ENCODE measurements at places on chromosomes 11 and 22. TPM values are rescaled to one million over a fixed set of nuclear protein-coding genes. Genes with fewer than 3 reads are reported as not detected.

- peaks cover 15% of the 10 kb centered on the region for H3K27me3 ChIP-seq
- peaks cover 2% of the 10 kb centered on the region for H3K36me3 ChIP-seq
- no peak for DNase-seq
- H3K4me1 ChIP-seq: peaks cover 37% of the 10 kb centered on the region
- H3K27ac ChIP-seq: peak overlapping the region; percentile 65
Measured at GRCh38 chr11:67355794-67356386, 2.5 kb upstream of the POLD4 start.

DNA sequence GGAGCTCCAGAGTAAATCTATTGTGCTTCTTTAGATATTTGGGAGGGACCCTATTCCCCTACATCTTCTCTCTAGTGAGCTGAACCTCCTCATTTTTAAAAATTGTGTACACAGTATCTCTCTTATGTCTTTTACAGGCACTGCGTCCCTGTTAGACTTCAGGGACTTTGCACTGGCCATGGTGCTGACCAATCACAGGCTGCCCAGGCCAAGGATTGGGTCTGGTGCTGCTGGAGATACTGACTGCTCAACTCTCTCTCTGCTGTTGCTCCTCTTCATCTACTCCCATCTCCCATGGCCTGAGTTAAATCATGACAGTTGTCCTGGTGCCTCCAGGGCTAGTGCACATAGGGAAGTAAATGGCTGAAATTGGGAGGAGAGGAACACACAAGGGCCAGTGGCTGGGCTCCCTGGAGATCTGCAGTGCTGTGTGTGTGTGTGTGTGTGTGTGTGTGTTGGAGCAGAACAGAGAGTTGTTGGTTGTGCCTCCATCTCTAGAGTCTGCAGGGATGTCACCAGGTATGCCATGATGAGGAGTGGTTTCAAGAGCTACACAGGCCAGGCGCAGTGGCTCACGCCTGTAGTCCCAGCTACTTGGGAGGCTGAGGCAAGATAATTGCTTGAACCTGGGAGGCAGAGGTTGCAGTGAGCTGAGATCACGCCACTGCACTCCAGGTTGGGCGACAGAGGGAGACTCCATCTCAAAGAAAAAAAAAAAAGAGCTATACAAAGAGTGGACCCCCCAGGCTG is 155.3 kb downstream of the ST3GAL4 start:
- H3K27me3 ChIP-seq: peaks cover 2% of the 10 kb centered on the region
- no peaks in the 10 kb centered on the region for H3K4me1 ChIP-seq
- H3K36me3 ChIP-seq: no peaks in the 10 kb centered on the region
- DNase-seq: no peak
- no peak overlapping the region for H3K4me3 ChIP-seq
- no peak overlapping the region for H3K27ac ChIP-seq

GRCh38 chr11:71420455-71421241 is 27.5 kb downstream of the DHCR7 start:
- peak; percentile 70 for DNase-seq
- H3K4me3 ChIP-seq: no peak overlapping the region

GRCh38 chr11:57647960-57648800 is 1.5 kb downstream of the YPEL4 start:
- no peaks in the 10 kb centered on the region for H3K36me3 ChIP-seq
- DNase-seq: peak; percentile 61
- peak overlapping the region; percentile 86 for H3K4me3 ChIP-seq
- peaks cover 39% of the 10 kb centered on the region for H3K27me3 ChIP-seq
- H3K27ac ChIP-seq: peak overlapping the region; percentile 70

GRCh38 chr22:24141586-24141985 is 39.7 kb upstream of the SUSD2 start:
- H3K4me3 ChIP-seq: peak overlapping the region; percentile 44
- H3K4me1 ChIP-seq: peaks cover 39% of the 10 kb centered on the region
- no peaks in the 10 kb centered on the region for H3K27me3 ChIP-seq
- peaks cover 29% of the 10 kb centered on the region for H3K36me3 ChIP-seq
- peak; percentile 73 for DNase-seq

GRCh38 chr11:70796648-70797227 is 398.4 kb downstream of the CTTN start:
- H3K27me3 ChIP-seq: no peaks in the 10 kb centered on the region
- no peak for DNase-seq
- H3K4me3 ChIP-seq: no peak overlapping the region
- H3K27ac ChIP-seq: no peak overlapping the region

DNA sequence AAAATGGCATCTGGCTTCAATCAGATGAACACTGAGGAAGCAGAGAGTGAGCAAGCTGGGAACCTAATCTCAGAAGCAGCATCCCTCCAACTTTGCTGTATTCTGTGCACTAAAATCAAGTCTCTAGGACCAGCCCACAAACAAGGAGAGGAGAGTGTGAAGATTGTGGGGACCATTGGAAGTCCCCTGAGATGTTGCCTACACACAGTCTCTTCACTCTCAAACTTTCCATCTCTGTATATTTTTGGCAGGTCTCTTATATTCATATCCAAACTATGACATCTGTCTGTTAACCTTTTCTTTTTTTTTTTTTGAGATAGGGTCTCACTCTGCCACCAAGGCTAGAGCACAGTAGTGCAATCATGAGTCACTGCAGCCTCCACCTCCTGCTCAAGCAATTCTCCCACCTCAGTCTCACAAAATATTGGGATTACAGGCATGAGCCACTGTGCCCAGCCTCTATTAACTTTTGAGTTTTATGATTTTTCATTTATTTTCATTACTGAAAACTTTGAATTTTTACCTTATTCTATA is 1096.4 kb downstream of the TBC1D22A start:
- no peaks in the 10 kb centered on the region for H3K4me1 ChIP-seq
- no peaks in the 10 kb centered on the region for H3K36me3 ChIP-seq
- no peaks in the 10 kb centered on the region for H3K27me3 ChIP-seq
- no peak overlapping the region for H3K4me3 ChIP-seq
- no peak for DNase-seq
- H3K27ac ChIP-seq: no peak overlapping the region

- peak overlapping the region; percentile 57 for H3K27ac ChIP-seq
- H3K4me3 ChIP-seq: peak overlapping the region; percentile 8
- H3K4me1 ChIP-seq: peaks cover 83% of the 10 kb centered on the region
- no peak for DNase-seq
- no peaks in the 10 kb centered on the region for H3K27me3 ChIP-seq
Measured at GRCh38 chr11:93526641-93527583, 16.3 kb downstream of the SMCO4 start.

DNA sequence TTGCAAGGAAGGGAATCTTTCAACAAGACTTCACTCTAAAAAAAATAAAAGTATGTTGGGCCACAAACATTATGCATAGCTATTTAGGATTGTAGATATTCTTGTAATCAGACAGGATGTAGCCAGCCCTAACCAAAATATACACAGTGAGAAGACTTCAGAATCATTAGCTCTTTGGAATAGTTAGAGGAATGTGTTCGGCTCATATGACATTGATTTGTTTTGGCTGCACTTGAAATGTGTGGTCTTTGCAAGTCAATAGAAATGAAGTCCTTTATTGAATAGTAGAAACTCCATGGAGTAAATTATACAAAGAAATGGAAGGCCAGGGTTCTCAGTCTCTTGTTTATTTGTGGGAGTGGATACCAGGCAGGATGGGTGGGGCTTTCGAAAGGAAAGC is 692.1 kb downstream of the NTM start:
- no peak overlapping the region for H3K27ac ChIP-seq
- DNase-seq: no peak
- H3K27me3 ChIP-seq: no peaks in the 10 kb centered on the region
- no peak overlapping the region for H3K4me3 ChIP-seq
- H3K4me1 ChIP-seq: no peaks in the 10 kb centered on the region
- no peaks in the 10 kb centered on the region for H3K36me3 ChIP-seq

DNA sequence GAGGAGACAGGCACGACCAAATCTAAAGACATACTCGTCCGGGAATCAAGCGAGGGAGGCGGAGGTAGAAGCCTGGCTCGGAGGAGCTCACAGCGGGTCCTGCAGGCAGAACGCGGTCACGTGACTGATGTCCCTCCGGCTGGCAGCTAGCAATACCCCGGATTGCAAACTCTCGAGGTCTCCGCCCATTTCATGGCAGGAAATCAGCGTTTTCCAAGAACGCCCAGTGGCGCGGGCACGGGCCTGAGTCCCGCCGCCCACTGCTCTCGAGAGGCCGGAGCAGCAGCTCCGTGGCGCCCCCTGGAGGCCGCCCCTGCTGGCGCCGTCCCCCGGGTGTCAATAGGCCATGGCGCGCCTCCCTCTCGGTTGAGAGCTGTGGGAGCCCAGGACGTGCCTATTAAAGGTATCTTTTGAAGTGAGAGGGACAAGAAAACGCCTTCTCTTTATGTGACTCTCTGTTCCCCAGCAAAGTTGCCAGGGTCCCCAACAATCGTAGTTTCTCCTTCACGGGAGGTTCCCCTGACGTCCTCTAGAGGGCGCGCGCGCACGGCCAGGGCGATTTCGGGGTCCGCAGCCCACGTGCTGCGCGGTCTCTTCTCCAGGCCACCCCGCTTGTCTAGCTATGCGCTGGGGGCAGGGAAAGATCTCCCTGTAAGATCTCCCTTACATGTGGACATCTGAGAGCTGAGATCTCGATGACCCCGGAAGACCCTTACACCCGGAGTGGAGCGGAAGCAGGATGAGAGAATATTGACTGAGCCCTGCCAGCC is 37.3 kb upstream of the RBFOX2 start:
- H3K27me3 ChIP-seq: peaks cover 15% of the 10 kb centered on the region
- no peaks in the 10 kb centered on the region for H3K36me3 ChIP-seq
- peak; percentile 90 for DNase-seq
- peak overlapping the region; percentile 89 for H3K27ac ChIP-seq
- peak overlapping the region; percentile 84 for H3K4me3 ChIP-seq
- peaks cover 8% of the 10 kb centered on the region for H3K4me1 ChIP-seq

GRCh38 chr11:125561924-125562323 is 7.4 kb upstream of the EI24 start:
- no peak overlapping the region for H3K27ac ChIP-seq
- no peaks in the 10 kb centered on the region for H3K4me1 ChIP-seq
- H3K36me3 ChIP-seq: no peaks in the 10 kb centered on the region
- H3K27me3 ChIP-seq: peaks cover 2% of the 10 kb centered on the region
- DNase-seq: no peak

GRCh38 chr22:33400061-33400840 is 342.1 kb upstream of the SYN3 start:
- no peak overlapping the region for H3K4me3 ChIP-seq
- no peak overlapping the region for H3K27ac ChIP-seq

DNA sequence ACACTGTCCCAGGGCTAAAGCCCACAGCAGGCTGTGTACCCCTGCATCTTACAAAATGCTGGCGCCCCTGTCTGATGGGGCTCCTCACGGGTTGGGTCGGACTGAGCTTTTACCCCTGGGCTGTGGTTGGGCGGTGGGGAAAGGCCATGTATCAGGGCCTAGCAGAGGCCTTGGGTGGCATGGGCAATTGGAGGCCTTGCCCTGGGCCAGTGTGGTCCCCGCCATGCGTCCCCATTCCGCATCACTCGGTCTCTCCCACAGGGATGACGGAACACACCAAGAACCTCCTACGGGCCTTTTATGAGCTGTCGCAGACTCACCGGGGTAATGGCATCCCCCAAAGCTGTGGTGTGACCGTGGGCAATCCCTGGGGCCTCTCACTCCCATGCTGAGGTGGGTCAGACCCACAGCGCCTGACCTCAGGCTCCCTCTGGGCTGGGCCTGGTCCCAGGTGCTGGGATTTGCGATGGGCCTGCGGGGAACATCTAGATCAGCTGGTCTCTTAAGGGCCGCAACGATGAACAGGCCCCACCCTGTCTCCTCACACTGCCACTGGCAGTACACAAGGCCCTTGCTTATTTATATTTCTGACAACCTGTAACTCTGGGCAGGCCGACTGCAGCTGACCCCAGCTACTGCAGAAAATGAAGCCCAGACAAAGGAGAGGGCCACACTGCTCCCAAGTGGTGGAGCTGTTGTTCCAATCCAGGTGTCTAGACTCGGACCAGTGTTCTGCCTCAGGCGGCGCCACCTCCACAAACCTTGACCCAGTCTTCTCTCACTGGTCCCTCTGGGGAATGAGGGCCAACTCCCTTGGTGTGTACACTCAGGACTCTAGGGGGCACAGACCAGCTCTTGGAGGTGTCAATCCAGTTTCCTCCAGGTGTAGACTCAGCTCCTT is 12.3 kb downstream of the SLC16A8 start:
- no peak overlapping the region for H3K4me3 ChIP-seq
- no peaks in the 10 kb centered on the region for H3K4me1 ChIP-seq
- no peak overlapping the region for H3K27ac ChIP-seq

- peaks cover 2% of the 10 kb centered on the region for H3K4me1 ChIP-seq
- no peaks in the 10 kb centered on the region for H3K36me3 ChIP-seq
- H3K27ac ChIP-seq: no peak overlapping the region
- H3K4me3 ChIP-seq: no peak overlapping the region
- H3K27me3 ChIP-seq: no peaks in the 10 kb centered on the region
Measured at GRCh38 chr11:63738720-63739360, 29.7 kb downstream of the ZFTA start.

GRCh38 chr11:105910095-105910715 is 111.8 kb downstream of the MSANTD4 start:
- no peak overlapping the region for H3K27ac ChIP-seq
- H3K36me3 ChIP-seq: no peaks in the 10 kb centered on the region
- no peaks in the 10 kb centered on the region for H3K4me1 ChIP-seq
- no peaks in the 10 kb centered on the region for H3K27me3 ChIP-seq
- DNase-seq: no peak

DNA sequence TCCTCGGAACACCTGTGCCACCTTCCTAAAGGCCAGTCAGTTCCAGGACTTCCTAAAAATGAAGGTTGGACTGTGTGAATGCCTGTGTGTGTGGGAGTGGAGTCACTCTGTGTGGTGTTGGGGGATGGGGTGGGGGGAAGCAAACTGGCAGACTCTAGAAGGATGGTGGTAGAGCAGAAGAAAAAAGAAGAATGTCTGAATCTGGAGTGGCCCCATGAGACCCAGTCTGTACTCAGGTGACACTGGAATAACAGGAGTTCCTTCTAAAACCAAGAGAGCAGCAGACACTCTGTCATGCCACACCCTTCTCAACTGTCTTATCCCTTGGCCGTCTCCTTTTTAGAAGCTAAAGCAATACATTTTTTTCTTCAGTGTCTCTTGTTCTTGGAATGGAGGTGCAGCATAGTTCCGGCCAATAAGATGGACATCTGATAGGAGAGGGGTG is 82.9 kb downstream of the MAML2 start:
- H3K36me3 ChIP-seq: peaks cover 16% of the 10 kb centered on the region
- no peaks in the 10 kb centered on the region for H3K27me3 ChIP-seq
- peak overlapping the region; percentile 51 for H3K4me3 ChIP-seq
- H3K4me1 ChIP-seq: peaks cover 78% of the 10 kb centered on the region
- H3K27ac ChIP-seq: peak overlapping the region; percentile 58

- peaks cover 4% of the 10 kb centered on the region for H3K36me3 ChIP-seq
- H3K27me3 ChIP-seq: no peaks in the 10 kb centered on the region
- H3K27ac ChIP-seq: no peak overlapping the region
- no peak overlapping the region for H3K4me3 ChIP-seq
- H3K4me1 ChIP-seq: no peaks in the 10 kb centered on the region
- DNase-seq: no peak
Measured at GRCh38 chr22:23305922-23306374, 125.6 kb downstream of the BCR start.

Gene MS4A5
- total RNA-seq: not detected

Gene TRPC6
- not detected for total RNA-seq

Gene BTBD18
- not detected for total RNA-seq

Gene MIOX
- 0.21 TPM for total RNA-seq

Gene DUSP8
- total RNA-seq: 1.6 TPM

Gene OR51I1
- total RNA-seq: not detected

Gene PHLDA2
- total RNA-seq: 26.7 TPM
